Putamen (tissue), 1 donor: ENCODE measurements at places on chromosomes 13 and 19.

DNA sequence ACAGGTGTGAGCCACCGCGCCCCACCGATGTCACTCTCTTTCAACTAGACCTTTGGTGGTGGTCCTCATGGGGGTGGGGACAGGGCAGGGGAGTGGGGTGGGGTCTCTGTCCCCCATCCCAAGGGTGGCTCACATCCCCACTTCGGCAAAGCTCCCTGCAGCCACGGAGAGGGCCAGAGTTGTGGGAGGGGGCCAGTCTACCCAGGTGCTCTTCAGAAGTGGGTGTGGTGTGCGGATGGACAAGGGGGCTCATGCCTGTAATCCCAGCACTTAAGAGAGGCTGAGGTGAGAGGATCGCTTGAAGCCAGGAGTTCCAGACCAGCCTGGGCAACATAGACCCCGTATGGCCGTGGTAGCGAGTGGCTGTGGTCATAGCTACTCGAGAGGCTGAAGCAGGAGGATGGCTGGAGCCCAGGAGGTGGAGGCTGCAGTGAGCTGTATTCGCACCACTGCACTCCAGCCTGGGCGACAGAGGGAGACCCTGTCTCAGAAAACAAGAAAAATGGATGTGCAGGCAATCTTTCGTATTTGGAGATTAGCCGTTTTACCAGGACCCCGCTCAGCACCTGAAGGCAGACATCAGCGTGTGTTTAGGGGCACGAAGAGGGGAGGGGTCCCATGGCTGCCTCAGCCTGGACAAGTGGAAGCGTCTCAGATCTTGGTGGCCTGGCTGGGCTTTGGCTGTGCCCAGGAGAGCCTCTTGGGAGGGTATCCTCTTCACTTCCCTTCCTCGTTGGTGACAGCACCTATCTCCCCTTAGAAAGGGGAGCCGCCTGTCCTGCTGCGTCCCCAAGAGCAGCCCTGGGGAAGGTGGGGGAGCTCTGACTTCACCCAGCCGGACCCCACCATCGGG, 846 bp downstream of the TGFBR3L start:
- DNase-seq = no peak

DNA sequence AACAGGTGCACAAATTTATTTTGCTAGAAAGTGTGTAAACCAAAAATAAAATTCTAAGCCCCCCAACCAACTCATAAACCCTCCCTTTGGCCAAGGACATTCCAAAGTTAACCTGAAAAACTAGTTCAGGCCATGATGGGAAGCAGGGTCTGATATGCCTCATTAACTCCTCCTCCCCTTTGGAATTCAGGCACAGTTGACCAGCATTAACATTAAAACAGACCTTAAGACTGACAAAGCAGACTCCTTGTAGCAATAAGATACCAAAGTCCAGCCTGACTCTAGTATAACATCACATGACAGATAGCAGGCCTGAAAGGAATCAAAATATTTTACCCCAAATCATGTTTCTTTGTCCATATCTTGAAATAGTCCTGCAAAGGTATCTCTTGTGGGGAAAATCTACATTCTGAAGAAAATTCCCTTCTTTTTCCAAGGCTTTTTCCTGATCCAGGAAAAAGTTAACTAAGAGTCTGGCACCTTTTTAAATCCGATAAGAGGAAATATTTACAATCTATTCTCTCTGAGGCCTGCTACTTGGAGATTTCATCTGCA, 19.7 kb downstream of the NEK5 start:
- DNase-seq = no peak

- no peak for DNase-seq
These were observed 11.8 kb upstream of the CDADC1 start for GRCh38 chr13:49235856-49236431.

GRCh38 chr19:17618936-17619335, 63.5 kb downstream of the COLGALT1 start:
- DNase-seq = no peak

- no peak for DNase-seq
These were observed 5.1 kb downstream of the FTL start for GRCh38 chr19:48970139-48970766.

DNA sequence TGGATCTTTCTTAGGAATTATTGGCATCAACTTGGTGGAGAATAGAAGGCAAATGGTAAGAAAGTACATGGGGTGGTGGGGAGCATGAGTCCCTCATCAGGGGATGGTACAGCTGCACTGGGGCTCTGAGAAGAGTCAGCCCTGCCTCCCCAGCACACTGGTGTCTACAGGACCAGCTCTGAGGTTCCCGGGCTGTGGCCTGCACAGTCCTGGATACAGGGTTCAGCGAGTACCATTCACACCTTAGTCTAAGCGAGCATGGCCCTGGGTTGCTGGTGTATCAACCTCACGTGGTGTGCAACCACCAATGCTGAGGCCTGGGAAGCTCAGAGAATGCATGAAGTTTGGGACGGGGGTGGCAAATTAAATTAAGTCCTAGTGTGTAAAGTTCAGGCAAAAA, 10.1 kb downstream of the TMEM255B start:
- DNase-seq = no peak

DNA sequence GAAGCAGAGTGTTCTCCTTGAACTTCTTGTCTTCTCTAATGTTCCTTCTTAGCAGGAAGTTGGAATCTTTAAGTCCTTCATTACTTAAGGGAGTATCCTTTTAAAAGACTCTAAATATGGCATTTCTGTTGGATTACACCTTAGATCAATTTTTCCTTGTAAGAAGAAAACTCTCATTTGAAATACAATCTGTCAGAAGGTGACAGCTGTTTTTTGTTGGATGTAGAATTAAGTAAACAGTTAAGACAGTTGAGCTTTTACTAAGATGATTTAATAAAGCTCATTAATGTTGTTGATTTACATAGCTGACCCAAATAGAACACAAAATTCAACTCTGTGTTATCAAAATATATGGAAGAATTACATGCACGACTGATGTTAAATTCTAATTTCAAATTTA, 16.7 kb upstream of the MBNL2 start:
- DNase-seq = no peak

GRCh38 chr13:86020351-86021002, 221.3 kb upstream of the SLITRK6 start:
- no peak for DNase-seq

DNA sequence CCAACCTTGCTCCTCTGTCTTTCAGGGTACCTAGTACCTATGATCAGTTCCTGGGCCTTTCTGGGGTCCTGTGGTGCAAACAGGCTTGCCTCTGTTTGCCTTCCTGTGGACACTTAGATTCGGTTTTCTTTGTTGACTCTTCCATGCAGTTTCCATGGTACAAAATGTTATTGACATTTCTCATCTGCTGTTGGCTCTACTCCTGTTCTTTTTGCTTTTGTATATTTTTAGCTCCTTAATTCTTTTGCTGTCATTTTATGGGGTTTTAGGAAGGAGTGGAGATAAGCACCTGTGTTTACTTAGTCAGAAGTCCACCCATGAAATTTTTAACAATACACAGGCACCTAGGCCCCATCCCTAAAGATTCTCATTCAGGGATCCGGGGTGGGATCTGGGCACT, 20.5 kb upstream of the CNMD start:
- DNase-seq = no peak

DNA sequence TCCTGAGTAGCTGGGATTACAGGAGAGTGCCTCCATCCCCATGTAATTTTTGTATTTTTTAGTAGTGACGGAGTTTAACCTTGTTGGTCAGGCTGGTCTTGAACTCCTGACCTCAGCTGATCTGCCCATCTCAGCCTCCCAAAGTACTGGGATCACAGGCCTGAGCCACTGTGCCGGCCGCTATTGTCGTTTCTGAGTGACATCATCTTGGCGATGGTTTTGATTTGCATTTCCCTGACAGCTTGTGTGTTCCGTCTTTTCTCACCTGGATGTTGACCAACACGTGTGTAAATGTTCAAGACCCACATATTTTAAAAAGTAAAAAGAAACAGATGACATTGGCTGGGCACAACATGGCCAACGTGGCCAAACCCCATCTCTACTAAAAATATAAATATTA, 12.8 kb upstream of the MKNK2 start:
- DNase-seq = no peak

GRCh38 chr13:103007427-103007762, 58.8 kb downstream of the SLC10A2 start:
- DNase-seq = no peak

- DNase-seq = no peak
These were observed 3.3 kb downstream of the EEF2 start for GRCh38 chr19:3981736-3982681.

- no peak for DNase-seq
These were observed 44.2 kb downstream of the RASA3 start for GRCh38 chr13:114088234-114088633.

- DNase-seq = no peak
These were observed 1.1 kb downstream of the CDKN2D start for GRCh38 chr19:10567656-10568055.

DNA sequence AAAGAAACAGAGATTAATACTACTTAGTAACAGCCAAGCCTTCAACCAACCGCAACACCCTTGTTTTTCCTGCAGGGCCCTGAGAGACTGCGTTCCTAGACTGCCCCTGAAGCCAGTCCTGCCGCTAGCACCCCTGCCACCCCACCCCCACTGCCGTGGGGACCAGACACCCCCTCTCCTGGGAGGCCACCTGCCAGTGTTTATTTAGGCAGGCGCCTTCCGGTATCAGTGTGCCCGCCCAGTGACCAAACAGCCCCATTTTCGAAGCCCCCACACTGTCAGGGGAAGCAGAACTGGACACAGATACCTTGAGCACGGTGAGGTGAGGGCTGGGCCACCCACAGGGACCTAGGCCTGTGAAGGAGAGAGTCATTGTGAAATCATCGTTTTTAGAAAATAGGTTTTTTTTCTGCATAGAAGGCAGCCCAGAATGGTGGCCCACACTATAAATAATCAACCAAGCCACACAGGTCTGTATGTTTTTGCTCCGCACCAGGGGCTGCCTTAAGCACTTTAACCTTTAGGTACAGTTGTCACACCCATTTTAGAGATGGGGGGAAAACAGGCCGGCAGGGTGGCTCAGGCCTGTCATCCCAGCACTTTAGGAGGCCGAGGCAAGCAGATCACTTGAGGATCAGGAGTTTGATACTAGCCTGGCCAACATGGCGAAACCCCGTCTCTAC, 3.5 kb upstream of the TLE5 start:
- no peak for DNase-seq

DNA sequence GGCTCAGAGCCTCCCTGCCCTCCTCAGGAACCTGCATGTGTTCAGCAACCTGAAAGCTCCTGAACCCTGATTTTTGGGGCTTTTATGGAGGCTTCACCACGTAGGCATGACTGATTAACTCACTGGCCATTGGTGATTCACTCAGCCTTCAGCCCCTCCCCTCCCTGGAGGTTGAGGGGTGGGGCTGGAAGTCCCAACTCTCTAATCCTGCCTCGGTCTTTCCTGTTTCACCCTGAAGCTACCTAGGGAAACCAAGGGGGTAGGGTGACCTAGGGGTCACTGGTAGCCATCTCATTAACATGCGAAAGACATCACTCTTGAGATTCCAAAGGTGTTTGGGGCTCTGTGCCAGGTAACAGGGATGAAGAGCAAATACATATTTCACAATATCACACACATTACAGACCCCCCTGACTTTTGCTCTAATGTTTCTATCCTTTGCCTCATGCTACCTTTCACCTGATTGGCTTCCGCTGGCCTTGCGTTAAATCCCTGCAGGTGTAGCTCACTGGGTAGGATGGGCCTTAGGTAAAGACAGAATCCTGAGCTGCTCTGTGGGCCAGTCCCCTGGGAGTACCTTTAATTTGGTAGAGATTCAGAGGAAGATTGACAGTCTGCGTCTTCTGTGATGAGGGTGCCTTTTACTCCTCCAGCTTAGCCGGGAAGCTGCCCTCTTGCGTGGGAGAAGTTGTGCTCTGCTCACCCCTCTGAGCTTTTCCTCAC, 260.6 kb downstream of the ATP8A2 start:
- no peak for DNase-seq

DNA sequence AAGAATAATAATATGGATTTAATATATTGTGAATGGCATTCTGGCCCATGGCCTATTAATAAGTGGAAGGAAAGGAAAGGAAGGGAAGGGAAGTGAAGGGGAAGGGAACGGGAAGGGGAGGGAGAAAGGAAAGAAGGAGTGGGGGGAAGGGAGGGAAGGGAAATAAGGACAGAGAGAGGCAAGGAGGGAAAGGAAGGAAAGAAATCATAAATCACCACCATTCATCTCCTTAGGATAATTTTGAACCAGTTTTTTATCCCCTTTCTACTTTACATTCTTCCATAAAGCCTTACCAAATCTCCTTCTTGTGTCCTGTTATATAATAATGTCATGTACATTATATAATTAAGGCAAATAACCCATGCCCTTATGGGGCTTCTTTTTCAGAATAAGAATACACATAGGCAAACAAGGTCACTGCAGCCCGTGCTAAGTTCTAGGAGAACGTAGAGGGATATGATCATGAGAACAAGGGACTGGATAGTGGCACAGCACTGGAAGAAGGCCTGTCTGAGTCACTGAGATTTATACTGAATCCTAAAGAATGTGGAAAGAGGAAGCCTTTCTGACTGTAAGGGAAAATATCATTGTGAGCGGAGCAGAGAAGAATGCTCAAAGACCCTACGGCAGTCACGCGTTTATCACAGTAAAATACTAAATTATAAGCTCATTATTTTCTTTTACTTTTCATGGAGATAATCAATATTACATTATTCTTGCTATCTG, 444.5 kb upstream of the GPC6 start:
- no peak for DNase-seq

DNA sequence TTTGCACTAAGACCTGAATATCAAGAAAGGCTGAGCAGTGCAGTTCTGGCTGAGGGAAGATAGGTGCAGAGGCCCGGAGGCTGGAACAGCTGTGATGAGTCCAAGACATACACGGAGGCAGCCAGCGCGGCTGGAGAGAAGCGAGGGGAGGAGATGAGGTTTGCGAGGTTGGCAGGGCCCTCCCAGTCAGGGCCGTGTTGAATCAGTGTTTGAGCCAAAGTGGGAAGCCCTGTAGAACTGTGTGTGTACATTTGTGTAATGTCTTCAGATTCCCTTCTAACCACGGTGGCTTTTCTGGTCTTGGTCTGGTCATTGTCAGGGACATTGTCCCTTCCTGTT, 34.9 kb downstream of the PAK4 start:
- no peak for DNase-seq

DNA sequence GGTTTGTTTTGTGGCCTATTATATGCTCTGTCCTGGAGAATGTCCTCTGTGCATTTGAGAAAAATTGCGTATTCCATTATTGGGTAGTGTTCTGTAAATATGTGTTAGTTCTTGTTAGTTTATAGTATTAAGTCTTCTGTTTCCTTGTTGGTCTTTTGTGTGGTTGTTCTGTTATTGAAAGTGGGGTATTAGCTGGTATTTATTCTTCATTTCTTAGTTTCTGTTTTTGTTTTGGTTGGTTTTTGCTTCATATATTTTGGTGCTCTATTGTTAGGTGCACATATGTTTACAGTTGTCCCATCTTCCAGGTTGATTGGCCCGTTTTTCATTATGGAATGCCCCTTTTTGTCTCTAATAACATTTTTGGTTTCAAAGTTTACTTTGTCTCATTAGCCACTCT, 77.3 kb downstream of the DNAJC15 start:
- no peak for DNase-seq
